ENCODE measurements at places on chromosomes 1 and 21. TPM values are rescaled to one million over a fixed set of nuclear protein-coding genes. Genes with fewer than 3 reads are reported as not detected.

GRCh38 chr1:173410133-173410793, 66.9 kb upstream of the PRDX6 start:
- no peak for DNase-seq

DNA sequence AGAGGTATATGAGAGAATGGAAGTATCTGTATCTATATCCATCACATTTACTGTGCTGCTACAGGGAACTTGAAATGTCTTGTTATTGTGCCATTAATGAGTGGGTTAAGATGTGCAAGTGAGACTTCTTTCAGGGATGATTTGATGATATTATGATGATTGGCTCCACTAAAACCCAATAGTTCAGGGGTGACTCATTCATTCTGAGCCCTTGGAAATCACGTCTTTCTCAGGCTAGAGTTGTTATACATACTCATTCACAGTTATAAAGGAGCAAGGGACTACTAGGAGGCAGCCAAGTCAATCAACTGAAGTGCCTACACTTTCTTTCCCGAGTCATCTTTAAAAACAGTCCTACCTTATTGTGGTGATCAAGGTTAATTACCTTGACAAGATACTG, 1109.8 kb upstream of the B3GALT2 start:
- DNase-seq = no peak

DNA sequence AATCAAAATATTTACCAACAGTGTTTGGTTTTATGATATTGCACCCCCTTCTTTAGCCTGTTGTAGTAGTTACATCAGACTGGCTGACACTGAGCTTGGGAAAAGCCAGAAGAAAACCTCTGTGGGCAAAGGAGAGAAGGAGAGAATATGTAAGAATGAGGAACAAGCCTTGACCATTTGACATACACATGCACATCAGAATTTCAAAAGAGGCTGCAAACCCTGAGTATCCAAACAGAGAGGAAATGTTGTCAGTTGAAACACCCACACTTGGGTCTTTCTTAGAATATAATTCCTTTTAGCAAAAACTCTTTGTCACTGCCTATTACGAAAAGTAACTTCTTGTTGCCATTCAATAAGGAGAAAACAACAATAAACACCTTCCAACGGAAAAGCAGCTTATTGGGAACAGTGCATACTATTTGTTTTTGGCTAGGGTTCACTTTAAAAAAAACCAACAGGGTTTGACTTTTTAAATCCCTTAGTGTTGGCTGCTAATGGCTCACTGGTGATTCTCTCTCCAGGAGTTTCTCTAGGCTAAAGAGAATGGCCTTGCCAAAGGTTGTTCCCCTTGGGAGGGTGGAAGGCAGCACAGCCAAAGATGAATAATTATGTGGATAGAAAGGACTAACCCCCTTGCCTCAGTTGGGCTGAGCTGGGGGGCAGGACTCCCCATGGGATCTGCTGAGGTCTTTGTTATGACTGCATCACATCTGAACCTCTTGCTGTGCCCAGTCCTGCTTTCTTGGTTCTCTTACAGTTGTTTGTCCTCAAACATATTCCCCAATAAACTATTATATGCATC, 48.9 kb downstream of the GORAB start:
- DNase-seq = no peak

The C8B gene
- total RNA-seq = not detected

The DSTYK gene
- total RNA-seq = 6.7 TPM

DNA sequence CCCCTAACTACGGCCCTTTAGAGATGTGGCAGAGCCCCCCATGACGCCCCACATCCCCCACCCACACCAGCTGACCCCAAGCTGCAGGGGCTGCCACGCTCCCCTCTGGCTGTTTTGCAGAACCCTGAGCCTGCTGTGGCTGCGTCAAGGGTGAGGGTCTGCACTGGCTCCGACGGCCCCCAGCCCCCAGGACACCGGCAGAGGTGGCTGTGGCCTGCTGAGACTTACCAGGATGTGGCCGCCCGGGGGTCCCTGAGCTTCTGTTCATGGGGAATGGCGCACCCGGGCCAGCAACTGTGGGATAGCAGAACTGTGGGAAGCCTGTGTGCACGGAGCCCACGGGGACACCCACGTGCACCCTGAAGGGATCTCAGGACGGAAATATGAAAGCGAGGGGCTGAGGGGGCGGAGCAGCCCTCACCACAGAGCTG, 12.8 kb upstream of the RNF223 start:
- no peak for DNase-seq

The TESK2 gene
- 3.5 TPM for total RNA-seq

DNA sequence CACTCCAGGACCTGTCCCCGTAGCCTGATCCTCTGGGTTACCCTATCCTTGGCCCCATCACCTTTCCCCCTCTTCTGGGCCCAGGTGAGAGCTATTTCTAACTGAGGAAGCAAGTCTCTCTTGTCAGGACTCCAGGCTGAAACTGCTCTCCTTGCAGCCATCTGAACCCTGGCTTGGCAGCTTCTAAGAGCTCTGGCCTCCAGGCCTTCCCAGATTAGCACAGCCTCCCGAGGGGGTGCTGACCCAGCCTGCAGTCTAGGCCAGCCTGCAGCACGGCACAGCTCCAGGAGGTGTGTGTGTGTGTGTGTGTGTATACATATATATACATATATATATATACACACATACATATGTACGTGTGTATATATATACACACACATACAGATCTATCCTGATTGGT, 17.4 kb downstream of the CACNA1S start:
- no peak for DNase-seq

The SYT11 gene
- 21.5 TPM for total RNA-seq

DNA sequence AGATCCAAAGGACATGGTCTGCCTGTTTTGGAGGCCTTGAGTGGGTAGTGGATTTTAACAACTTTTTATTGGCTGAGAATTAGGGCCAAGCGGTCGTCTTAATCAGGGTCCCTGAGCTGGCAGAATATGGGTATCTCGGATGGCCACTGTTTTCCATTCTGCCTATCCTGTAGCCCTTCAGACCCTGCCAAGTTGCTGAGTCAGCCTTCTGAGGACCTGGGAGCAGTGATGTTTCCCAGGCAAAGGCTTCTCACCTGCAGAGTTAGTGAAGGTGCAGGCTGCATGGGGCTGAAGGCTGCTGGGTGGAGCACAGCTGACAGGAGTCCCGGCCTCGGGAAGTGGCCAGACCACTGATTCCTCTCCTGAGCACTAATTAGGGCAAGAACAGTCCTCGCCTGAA, 11.4 kb downstream of the RASSF5 start:
- DNase-seq = no peak

DNA sequence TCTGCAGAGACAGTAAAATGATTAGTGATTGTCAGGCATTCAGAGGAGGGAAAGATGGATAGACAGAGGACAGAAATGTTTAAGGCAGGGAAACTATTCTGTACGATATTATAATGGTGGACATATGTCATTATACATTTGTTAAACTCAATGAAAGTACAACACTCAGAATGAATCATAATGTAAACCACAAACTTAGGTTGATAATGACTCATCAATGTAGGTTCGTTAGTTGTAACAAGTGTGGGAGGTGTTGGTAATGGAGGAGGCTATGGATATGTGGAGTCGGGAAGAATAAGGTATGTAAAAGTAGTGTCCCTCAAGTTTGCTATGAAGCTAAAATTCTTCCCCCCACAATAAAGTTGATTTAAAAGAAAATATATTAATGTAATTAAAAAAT, 455.0 kb downstream of the BRINP3 start:
- no peak for DNase-seq

The RXRG gene
- 1.2 TPM for total RNA-seq

DNA sequence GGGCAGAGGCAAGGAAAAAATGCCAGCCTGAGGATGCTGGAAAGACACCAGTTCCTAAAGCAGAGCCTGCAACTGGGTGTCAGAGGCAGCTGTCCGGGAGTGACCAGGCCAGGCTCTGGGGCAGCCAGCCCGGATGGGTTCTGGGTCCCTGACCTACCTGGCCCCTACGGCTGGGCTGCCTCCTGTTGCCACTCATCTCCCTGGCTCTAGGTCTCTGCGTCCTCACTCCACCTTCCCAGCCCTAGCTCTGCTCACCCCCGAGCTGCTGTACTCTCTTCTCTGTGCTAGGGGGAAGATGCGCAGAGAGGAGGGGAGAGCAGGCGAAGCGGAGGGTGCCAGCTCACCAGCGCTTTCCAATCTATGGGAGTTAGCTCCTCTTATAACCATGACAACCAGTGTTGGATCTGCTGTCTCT, 9.0 kb downstream of the ARHGEF2 start:
- no peak for DNase-seq

DNA sequence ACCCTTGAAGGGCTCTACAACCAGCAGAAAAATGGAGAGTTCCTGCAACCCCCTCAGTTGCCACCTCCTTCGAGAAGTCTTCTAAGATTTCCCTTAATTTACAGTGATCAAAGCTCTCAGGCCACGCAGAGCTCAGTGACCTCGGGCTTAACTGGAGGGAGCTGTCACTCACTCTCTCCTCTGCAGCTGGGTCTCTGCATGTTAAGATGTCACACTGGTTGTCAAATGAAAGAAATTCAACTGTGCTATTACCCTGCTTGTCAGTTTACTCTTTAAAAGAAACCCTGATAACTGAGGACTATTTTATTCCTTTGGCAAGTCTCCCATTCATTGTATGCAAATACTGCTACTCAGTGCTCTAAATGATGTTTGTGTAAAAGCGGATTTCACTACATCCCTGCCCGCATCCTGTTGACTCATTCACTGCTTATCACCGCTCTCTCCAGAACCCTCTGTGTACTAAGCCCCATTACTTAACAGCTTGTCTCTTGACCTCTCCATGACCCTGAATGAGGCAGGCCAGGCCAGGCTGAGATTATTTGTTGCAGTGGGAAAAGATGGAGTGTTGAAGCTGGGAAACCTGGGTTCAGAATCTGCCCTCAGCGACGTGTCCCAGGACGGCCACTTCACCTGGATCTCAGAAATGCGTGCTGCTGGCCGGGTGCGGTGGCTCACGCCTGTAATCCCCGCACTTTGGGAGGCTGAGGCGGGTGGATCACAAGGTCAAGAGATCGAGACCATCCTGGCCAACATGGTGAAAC, 13.7 kb downstream of the DHRS3 start:
- DNase-seq = peak; percentile 86

The GJB4 gene
- total RNA-seq = not detected

The CLIC6 gene
- total RNA-seq = 7.0 TPM

The HSD3B2 gene
- not detected for total RNA-seq

- DNase-seq = no peak
These were observed 85.0 kb downstream of the PRDM2 start for GRCh38 chr1:13784971-13785370.

The CHRNB2 gene
- not detected for total RNA-seq

- DNase-seq = no peak
These were observed 124.7 kb downstream of the CLIC6 start for GRCh38 chr21:34793471-34793870.

The REN gene
- total RNA-seq = 0.83 TPM

The KRTAP19-1 gene
- total RNA-seq = not detected

DNA sequence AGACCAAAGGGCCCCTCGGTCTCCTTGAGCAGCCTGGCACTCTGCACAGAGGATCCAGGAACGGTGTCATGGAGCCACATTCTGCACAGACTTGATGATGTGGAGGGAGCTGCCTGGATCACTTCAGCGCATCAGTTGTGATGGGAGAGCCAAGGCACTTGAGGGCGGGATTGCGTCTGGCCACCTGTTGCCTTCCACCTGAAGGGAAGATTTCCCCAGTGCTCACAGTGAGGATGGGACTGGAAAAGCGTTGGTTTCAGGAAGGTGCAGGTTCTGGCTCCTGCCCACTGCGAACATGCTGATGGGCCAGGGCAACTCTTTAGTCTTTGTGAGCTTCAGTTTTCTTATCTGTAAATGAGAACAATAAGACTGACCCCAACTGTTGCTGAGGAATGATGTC, 2.6 kb downstream of the RER1 start:
- no peak for DNase-seq

- DNase-seq = no peak
These were observed 5.7 kb downstream of the LRRC3 start for GRCh38 chr21:44461005-44461404.

The RAVER2 gene
- total RNA-seq = 11.5 TPM

DNA sequence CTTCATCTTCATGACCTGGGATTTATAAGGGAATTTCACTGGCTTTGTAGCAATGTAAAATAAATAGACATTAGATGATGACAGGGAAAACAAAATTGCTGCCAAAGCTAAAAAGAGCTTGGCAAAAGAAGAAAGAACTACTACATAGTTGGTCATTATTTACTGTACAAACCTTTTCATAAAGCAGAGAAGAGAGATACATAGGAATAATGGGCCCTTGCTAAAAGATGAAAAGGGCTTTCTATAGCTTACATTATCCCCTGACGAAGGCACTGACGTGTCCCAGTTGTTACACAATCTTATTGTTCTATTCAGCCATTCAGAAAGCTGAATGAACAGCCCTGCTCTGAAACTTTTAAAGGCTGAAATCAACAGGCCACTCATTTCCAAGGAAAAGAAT, 57.1 kb downstream of the ZC3H11B start:
- no peak for DNase-seq

DNA sequence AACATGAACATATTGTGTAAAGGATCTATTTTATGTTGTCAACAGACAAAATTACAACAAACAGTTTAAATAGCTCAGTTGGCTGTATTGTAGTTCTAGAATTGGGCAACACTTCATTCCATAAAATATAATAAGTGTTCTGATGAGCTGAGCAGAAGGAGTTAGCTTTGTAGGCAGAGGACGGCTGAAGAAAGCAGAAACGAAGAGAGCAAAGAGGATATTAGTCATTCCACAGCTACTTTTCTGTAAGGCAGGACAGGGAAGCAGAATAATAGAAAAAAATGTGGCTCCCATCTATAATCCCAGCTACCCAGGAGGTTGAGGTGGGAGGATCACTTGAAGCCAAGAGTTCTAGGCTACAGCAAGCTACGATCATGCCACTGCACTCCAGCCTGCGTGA, 20.2 kb upstream of the IVNS1ABP start:
- DNase-seq = no peak
